ENCODE measurements at places on chromosomes 7 and 10.

- DNase-seq = peak; percentile 13
These were observed 23.0 kb downstream of the GNAT3 start for GRCh38 chr7:80488851-80489370.

DNA sequence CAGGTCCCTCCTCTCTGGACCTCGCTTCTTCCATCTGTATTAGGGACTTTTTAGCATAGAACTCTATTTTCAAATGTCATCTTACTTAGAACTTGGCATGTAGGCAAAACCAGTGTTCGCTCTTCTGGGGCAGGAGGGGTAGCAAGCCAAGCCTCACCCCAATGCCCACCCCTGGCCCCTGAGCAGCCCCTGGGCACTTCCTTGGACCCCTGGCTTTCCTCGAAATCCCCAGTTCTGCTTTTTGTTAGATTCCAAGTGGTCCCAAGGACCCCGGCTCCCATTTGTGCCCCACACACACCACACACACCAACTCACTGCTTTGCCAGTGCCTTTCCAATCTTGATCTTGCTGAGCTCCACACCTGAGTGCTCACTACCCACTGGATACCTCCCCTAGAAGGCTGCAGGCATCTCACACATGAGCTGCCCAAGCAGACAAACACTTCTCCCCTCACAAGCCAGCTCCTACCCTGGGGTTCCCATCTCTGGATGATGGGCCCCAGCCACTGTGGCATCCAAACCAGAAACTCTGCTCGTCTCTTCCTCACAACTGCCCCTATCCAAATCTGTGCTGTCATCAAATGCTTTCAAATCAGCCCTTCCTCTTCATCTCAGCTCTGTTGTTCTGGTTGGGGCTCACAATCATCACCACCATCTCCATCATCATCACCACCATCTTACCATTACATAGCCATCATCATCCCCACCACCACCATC lies 167.9 kb upstream of the ZMIZ1 start:
- DNase-seq = no peak

- peak; percentile 33 for DNase-seq
These were observed 403 bp downstream of the CDK6 start for GRCh38 chr7:92835851-92836488.

- no peak for DNase-seq
These were observed 102.0 kb downstream of the WNT2 start for GRCh38 chr7:117220836-117221235.

GRCh38 chr7:100100420-100101015 lies 679 bp downstream of the MCM7 start:
- DNase-seq = peak; percentile 98

- DNase-seq = peak; percentile 10
These were observed 109.2 kb downstream of the DPY19L1 start for GRCh38 chr7:34928052-34928451.

DNA sequence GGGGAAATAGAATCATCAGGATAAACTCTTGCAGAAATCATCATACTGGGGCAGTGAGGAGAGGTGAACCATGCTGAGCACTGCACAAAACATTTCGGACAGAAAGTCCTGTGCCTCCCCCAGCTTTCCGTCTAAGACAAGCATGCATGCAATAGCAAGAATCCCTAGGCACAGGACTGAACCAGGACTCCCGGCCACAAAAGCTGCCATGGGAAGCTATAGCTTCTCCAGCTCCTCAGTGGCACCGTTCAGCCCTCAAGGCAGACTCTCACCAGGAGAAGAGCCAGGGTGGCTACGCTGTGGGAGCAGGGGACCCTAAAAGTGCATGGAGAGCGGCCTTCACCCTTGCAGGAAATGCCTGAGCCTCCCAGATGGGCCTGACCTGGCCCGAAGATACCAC lies 70.8 kb downstream of the ASB13 start:
- DNase-seq = peak; percentile 68

- DNase-seq = peak; percentile 84
These were observed 43.8 kb upstream of the RPA3 start for GRCh38 chr7:7761974-7762779.

DNA sequence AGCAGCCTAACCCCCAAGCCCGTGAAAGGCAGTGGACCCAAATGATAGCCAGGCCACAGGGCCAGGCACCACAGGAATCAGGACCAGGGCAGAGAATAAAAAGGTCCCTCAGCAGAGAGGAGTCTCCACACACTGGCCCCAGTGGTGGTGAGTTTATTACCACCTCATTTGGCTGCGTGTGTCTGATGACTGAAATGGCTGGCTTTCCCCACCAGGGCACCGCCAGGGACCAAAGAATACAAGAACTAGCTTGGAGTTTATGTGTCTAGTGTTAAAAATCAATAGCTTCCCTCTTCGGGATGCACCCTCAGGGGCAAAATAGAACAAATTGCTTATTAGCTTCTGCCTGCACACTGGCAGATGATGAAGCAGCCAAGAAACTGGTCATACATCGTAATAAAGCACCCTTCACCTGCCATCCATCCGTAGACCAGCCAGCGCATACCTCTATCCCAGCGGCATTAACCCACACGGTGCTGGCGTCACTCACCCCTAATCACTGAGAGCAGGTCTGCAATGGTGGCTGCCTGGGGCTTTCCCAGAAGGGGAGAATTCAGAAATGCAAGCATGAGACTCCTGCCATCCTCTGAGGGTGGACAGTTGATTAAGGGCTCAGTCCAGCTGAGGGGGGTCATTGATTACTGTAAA lies 223.7 kb upstream of the ZMIZ1 start:
- DNase-seq = no peak

DNA sequence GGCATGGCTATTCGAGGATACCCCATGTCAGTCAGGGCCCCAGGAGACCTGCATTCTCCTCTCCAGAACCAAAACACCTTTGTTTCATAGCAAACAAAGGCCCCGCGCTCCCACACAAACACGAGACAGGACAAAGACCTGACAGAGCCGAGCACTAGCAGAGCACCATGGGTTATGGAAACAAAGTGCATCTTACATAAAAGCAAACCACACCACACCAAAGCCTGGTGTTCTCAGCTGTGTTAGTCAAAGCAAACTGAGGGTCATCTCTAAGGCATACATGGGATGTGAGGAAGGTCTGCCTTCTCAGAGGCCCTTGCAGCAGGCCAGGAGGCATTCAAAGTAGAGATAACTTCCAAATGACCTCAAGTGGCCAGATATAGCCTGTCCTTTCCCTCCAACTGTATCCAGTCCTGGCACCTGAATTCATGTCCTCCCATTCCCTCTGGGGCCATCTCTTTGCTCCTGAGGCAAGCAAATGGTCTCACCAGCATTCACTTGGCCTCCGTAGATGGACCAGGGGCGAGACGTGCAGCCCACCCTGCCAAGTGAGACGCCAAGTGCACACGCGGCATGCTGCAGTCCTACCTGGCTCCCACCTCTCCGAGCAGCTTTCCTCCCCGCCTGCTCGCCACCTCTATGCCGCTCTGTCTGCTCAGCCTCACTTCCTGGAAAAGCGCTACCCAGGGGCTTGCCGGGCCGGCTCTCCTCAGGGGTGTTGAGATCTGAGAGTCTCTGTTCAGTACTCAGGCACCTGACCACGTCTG lies 45.3 kb upstream of the PDLIM1 start:
- DNase-seq = no peak

DNA sequence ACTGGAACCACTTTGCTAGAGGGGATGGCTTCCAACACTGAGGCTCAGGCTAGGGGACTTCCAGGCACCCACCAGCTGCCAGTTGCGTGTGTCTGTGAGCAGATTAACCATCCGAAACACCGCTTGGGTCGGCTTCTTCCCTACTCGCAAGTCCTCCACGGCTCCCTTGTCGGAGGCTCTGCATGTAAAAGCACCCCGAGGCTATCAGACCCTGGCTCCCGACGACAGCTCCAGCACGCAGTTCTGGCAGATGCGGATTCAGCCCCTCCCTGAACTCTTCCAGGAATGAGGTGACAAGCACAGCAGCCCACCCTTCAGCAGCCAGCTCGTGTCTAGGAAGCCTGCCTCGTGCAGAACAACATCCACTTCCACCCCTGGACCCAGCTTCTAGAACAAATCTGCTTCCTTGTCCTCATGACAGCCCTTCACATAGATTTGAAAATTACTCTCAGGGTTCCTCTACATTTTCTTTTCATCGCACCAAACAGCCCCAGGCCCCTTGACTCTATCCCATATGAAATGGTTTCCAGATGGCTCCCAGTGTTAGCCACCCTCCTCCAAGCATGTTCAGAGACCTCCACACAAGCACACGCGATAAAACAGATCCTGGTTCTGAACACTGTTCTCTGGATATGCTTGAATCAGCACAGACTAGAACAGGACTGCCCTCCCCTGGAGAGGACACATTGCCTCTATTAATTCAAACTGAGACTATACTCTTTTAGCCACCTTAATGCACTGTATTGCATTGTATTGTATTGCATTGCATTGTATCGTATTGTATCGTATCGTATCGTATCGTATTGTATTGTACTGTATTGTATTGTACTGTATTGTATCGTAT lies 44.6 kb downstream of the SLIT1 start:
- DNase-seq = no peak

GRCh38 chr10:106655636-106656035 lies 508.9 kb downstream of the SORCS1 start:
- no peak for DNase-seq

DNA sequence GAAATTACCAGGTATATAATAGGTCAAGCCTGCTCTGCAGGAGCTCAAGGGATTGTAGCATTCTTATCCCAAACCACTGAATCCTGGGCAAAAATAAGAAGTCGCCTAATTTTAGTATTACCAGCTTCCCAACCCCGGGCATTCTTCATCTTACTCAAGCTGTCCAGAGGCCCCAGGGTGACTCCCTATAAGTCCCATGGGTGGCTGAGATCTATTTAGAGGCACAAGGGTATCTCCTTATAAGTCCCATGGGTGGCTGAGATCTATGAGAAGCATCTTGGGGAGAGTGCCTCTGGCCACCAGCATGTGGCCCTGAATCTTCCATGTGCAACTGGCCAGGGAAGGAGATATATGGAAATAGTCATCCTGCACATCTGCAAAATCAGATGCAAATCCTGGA lies 38.9 kb downstream of the PRSS2 start:
- DNase-seq = no peak

Measured in fibroblast of skin of right quadriceps (primary cell).